ENCODE measurements at places on chromosomes 2 and 18.

DNA sequence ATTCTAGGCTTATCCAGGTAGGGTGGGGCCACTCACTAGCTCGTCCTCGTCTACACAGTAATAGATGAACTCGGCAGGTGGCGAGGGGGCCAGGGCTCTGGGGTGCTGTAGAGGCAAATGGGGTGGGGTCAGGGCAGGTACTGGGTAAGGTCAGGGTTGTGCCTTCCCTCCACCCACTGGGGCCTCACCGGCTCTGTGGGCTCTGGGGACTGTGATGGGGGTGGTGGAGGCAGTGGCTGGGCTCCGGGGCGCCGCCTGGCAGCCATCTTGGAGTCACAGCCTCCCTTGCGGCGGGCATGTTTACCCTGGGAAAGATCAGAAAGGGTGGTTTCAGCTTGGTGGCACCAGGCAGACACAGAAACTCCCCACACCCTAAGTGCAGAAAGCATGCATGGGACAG lies 6.4 kb downstream of the MBD1 start:
- no peak for DNase-seq

- no peak for DNase-seq
Measured at GRCh38 chr2:8441986-8442385, 239.9 kb upstream of the ID2 start.

DNA sequence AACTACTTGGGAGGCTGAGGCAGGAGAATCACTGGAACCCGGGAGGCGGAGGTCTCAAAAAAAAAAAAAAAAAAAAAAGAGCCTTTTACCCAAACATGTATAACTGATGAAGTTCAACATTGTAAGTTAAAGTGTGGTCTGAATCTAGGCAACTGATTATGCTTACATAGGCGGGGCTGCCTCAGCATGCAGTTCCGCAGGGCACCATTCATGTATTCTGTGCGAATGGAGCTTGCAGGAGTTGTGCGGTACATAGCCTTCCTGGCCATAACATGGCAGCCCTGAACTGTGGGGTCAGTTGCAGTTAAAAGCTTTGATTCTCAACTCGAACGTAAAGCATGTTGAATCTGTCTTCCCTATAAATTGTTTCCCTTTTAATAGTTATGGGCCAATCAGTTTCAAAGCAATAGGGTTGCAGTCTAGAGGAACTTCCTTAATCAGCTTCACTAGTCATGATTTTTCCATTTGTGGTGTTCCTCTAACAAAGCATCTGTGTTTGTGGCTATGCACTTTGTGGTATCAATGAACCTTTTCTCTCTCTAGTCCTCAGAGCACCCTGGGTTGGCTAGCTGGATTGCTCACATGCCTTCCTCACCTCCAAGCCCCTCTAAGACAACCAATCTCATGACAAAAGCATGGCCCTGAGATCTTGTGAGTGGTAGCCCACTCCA lies 30.6 kb upstream of the CEP68 start:
- no peak for DNase-seq

DNA sequence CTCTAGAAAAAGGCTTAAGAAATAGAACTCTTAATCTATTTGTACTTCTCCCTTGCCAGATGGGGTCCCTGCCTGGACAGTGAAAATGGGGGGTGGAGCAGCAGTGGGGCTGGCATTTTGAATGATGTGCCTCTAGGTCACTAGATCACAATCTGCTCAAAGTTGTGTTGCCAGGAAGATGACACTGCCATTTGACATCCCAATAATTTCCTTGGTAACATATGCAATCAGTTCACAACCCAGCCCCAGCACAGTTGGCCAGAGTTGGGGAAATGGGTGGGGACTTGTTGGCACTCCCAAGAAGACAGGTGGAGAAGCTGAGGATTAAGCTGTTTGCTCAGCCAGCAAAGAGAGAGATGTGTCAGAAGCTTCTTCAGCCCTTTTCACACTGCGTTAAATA lies 558.3 kb upstream of the KLHL29 start:
- DNase-seq = no peak

GRCh38 chr2:173357346-173357745 lies 2.7 kb downstream of the CDCA7 start:
- DNase-seq = no peak

- DNase-seq = no peak
Measured at GRCh38 chr2:39913648-39914461, 134.8 kb upstream of the THUMPD2 start.

DNA sequence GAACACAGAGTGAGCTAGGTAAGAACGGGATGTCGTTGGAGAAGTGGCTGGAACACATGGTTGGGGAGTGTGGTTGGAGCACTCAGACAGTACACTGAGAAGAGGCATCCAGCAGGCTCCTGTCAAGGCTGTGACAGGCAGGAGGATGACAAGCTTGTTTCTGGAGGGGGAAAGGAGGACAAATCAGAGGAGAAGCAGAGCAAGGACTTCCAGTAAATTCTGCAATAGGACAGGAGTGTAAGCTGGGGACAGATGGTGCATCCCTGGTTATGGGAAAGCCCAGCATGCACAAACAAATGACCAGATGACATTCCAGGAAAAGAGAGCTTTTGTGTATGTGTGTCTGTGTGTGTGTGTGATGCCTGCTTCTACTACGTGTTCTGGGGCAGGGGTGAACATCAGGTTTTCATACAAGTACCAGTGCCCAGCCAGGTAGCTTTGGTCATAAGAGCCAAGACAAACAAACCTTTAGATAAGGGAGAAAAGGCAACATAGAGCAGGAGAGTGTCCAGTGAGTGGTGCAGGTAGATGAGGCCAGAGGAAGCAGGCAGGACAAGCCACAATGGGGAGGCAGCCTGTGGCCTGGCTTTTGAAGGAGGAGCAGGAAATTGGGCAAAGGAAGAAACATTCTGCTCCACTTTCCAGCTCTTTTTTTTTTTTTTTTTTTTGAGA lies 32.1 kb upstream of the MAPK4 start:
- no peak for DNase-seq

GRCh38 chr2:5697562-5697961 lies 5.4 kb downstream of the SOX11 start:
- no peak for DNase-seq

- DNase-seq = no peak
Measured at GRCh38 chr18:79878741-79879378, 72.6 kb downstream of the SLC66A2 start.

DNA sequence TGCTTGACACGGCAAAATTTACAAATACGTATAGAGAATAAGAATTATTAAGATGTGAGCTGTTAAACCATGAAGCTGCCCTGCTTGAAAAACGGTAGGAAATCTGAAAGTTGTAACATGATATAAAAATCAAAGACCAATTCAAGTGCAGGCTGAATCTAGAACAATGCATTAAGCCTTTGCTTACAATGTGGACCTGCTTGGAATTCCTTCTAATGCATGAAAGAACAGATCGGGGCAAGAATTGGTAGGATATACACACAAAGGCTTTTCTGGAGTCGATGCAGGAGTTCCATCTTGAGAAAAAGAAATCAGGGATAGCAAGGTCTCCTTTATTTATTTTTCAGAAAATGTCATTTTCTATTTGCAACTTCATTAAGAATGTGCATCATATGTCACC lies 136.8 kb downstream of the DLGAP1 start:
- no peak for DNase-seq

- DNase-seq = peak; percentile 67
Measured at GRCh38 chr2:74334931-74335333, 8.3 kb downstream of the SLC4A5 start.

DNA sequence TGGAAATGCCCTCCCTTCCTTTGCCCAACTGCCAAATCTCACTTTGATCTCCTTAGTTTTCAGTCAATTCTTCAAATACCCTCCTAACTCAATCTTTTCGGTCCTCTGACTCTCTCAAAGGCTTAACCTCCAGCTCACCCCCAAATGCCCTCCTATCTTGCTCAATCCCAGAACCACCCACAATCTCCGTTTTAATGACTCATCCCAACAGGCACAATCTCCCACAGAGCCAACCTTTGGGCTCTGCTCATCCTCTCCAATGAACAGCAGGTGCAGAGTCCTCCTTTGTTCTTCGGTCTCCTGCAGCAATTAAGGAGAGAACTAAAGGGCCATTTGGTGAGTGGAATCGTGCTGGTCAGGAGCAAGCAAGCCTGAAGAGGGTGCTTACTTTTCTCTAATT lies 366.1 kb upstream of the CRIM1 start:
- no peak for DNase-seq

DNA sequence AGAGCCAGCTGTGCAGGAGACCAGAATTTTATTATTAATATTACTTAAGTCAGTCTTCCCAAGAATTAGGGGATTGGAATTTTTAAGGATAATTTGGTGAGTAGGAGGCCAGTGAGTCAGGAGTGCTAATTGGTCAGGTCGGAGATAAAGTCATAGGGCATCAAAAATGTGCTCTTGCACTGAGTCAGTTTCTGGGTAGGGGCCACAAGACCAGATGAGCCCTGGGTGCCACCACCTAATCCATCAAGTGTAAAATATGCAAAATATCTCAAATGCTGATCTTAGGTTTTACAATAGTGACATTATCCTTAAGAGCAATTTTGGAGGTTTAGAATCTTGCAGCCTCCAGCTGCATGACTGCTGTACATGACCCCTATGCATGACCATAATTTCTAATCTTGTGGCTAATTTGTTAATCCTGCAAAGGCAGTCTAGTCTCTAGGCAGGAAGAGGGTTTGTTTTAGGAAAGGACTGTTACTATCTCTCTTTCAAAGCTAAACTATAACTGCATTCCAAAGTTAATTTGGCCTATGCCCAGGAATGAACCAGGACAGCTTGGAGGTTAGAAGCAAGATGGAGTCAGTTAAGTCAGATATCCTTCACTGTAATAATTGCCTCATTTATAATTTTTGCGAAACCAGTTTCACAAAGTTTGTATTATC lies 215.9 kb downstream of the RNF152 start:
- no peak for DNase-seq

DNA sequence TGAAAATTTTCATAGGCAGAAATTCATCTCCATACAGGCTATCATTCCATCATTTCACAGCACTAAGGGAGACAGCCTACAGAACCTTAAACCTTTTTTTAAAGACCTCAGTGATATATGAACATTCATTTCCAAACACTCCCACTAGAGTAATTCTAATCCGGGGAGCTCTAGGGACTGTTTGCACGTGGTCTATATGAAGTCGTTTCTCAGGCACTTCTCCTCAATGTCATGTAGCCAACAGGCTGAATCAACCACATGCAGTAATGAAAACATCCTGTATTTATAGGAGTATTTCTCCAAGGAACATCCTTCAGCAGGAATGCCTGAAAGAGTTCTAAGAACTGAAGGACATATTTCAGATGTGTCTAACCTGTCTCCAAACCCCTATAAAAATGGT lies 97.3 kb upstream of the CREB1 start:
- no peak for DNase-seq

- DNase-seq = no peak
Measured at GRCh38 chr18:72738136-72738535, 129.7 kb downstream of the NETO1 start.

All from BE2C (cell line).